ENCODE measurements at places on chromosomes 2 and 18. TPM values are rescaled to one million over a fixed set of nuclear protein-coding genes. Genes with fewer than 3 reads are reported as not detected.

The CENPA gene
- 42.4 TPM for total RNA-seq

The INHBB gene
- 269 TPM for total RNA-seq

The DSC3 gene
- 11.1 TPM for total RNA-seq

The LBH gene
- 0.40 TPM for total RNA-seq

The ZNF2 gene
- 1.4 TPM for total RNA-seq

The LYG1 gene
- total RNA-seq: 0.58 TPM

The LPIN1 gene
- total RNA-seq: 46.9 TPM

The SNTG2 gene
- total RNA-seq: not detected

The SLC30A3 gene
- not detected for total RNA-seq

The SCYGR7 gene
- not detected for total RNA-seq

All from PC-3 (cell line).